ENCODE measurements at places on chromosomes 12 and 14. TPM values are rescaled to one million over a fixed set of nuclear protein-coding genes. Genes with fewer than 3 reads are reported as not detected.

- no peak for DNase-seq
Observed at GRCh38 chr14:52913271-52913670, 37.6 kb downstream of the FERMT2 start.

GRCh38 chr14:101665478-101666078 is 95.9 kb upstream of the PPP2R5C start:
- peak; percentile 86 for DNase-seq

DNA sequence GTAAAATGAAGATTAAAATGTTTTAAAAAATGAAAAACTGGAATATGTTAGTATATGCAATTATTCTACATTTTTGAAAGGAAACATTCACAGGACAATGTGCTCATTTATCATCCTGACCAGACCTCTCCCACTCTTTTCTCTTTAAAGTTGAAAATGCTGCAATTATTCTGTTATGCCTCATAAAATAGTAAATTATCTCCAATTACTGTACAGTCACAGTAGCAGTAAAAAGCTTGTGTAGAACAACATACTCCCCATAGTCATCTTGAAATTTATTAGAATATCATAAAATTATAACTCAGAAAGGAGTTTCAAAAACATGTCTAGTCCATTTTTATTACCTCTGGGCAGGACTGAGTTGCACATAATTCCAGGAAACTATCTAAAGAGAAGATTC is 250.3 kb downstream of the SYT1 start:
- no peak for DNase-seq

DNA sequence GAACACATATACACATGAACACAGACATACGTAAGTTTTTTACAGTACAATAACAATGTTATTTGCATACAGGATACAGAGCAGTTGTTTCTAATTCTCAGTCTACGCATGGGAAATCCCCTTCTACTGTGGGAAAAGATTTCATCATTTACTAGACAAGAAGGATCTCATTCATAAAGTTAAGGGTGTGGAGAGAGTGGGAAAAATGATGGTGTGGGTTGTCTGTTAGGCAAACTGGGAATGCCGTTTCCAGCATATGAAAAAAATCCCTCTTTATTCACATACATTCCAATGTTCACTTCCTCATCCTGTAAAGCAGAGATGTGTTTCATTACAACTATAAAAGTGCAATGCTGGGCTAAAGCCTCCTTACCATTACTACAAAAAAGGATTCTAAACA is 120.9 kb downstream of the SINHCAF start:
- no peak for DNase-seq

- peak; percentile 81 for DNase-seq
Observed at GRCh38 chr12:47964106-47964728, 821 bp downstream of the TMEM106C start.

GRCh38 chr14:37901978-37902377 is 305.7 kb upstream of the SSTR1 start:
- DNase-seq: peak; percentile 54

- DNase-seq: no peak
Observed at GRCh38 chr14:57918791-57919190, 52.9 kb upstream of the SLC35F4 start.

- DNase-seq: peak; percentile 92
Observed at GRCh38 chr12:51721282-51721940, 127.1 kb downstream of the FIGNL2 start.

- no peak for DNase-seq
Observed at GRCh38 chr12:38386205-38386985, 69.8 kb downstream of the ALG10B start.

DNA sequence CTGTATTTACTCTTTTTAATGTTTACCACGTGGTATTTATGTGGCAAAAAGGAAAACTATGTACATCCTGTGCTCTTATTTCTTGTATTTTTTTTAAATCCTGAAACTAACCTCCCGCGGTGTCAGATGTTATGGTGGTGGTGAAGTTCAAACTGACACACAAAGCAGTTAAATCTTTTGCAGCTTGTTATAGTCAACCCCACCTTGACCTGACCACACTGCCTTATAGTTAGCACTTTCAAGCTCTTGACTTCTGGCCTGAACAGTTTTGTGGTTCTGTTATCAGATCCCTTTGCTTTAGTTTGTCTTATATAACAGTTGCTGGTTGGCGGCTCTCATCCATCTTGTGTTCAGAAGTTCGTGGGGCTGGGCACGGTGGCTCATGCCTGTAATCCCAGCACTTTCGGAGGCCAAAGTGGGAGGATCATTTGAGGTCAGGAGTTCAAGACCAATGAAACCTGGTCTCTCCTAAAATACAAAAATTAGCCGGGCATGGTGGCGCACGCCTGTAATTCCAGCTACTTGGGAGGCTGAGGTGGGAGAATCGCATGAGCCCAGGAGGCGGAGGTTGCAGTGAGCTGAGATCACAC is 2.1 kb downstream of the UNG start:
- no peak for DNase-seq

DNA sequence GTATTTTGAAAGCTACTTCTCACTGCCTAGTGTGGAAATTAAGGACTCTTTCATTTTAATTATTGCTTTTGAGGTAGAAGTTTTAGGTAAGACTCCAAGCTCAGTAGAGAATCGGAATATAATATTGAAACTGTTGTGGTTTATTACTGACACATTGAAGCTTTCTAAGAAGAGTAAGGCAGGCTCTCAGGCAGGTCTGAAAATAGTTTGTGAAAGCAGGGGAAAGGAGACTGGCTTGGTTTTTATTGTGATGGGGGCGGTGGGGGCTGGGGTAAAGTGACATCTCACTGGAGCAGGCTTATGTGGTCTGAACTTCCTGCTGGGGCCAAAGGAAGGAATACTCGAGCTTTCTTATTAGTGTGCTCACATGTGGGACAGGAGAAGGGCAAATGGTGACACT is 79.5 kb downstream of the OTOGL start:
- DNase-seq: no peak

DNA sequence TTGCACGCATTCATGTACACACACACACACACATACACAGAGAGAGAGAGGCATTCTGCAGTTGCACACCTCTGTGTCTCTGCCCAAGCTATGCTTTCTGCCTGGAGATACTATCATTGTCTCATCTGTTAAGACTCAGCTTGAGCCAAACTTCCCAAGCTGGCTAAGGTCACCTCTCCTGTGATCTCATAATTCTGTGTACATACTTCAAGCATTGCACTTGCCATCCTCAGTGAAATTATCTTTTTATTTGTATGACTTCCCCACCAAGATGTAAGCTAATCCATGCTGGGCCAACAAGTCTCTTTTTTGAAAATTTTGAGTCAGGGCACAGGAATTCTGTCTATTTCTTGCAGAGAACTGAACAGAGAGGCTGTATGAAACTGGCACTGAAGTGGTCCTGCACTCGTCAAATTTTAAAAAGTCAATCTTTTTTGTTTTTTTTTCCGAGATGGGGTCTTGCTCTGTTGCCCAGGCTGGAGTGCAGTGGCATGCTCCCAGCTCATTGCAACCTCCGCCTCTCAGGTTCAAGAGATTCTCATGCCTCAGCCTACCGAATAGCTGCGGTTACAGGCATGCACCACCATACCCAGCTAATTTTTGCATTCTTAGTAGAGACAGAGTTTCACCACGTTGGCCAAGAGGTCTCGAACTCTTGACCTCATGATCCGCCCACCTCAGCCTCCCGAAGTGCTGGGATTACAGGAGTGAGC is 44.3 kb downstream of the TMTC1 start:
- no peak for DNase-seq

DNA sequence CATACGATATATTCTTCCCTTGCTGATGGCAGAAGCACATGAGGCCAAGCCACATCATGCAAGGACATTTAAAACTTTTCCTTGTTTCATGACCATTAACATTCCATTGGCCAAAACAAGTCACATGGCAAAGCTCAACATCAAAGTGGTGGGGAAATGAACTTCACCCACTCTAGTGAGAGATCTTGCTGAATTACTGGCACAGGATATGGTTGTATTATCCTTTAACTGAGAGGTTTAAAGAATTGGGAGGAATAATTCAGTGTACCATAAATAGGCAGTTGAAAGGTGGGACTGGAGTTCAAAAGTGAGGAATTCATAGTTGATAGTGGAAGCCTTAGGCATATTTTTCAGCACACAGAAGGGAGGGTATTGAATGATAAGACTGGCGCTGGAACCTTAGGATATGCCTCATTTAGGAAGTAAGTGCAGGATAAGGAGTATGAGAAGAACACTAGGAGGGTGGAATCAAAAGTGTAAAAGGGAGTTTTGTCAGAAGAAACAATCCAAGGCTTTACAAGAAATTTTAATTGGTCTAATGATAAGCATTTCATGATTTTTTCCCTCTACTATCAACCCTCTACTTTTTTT is 398.8 kb downstream of the C12orf75 start:
- no peak for DNase-seq

GRCh38 chr12:6216581-6216980 is 16.4 kb downstream of the CD9 start:
- DNase-seq: no peak

Gene INHBC
- not detected for total RNA-seq

Gene TSHR
- total RNA-seq: 0.58 TPM

All from endodermal cell (in vitro differentiated cells).